NCI-H1092 (cell line): ENCODE measurements at places on chromosomes 3 and 15.

DNA sequence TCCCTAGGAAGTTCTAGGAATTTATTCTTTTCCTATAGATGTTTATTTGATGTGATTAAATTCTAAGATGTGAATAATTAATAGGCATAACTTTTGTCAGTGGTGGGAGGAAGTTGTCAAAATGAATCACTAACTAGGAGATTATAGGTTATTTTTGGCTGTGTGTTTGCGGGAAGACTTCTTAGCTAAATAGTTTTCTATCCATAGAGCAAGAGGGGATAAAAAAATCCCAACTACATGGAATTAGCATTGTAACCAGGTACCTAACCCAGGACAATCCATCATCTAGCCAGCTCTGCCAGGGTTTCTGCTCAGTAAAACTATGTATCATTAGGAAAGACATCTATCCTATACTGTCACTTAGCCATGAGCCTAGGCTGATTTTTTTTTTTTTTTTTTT is 23.9 kb downstream of the SLC30A4 start:
- DNase-seq, result no peak

DNA sequence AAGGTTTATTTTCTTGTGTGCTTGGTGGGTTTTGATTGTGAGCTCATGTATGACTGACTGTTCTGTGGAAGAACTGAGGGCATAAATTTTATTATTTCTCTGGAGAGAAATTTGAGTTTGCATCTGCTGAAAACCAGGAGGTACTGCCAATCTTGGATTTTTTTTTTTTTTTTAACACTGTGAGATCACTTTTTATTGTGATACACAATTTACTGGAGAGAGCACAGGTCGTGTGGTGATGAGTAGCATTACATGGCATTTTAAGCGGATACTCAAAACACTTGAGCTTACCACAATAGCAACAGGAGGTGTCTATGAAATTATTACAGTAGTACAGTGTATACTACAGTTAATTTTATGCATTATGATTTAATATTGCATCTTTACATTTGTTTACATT is 237.4 kb downstream of the MFSD1 start:
- no peak for DNase-seq

DNA sequence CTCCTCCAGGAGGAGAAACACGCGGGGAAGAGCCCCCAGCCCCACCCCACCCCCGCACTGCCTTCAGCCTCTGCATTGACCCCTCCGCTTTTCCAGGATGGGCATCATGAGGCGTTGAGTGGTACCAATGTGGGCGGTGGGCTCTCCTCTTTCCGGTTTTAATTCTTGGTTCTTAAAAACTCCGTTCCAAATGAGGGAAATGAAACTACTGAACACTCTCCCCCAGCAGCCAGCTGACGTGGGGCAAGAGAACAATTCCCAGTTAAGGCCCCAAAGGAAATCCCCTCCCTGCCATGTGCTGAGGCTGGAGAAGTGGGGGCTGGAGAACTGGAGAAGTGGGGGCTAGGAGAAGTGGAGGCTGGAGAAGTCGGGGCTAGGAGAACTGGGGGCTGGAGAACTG is 5.3 kb upstream of the NRROS start:
- DNase-seq, result no peak

GRCh38 chr15:40680151-40680550 is 14.8 kb upstream of the RAD51 start:
- no peak for DNase-seq

- DNase-seq, result no peak
These were observed 658.6 kb downstream of the ZBBX start for GRCh38 chr3:166721466-166721865.

- no peak for DNase-seq
These were observed 95.2 kb downstream of the CLDN1 start for GRCh38 chr3:190227064-190227463.

DNA sequence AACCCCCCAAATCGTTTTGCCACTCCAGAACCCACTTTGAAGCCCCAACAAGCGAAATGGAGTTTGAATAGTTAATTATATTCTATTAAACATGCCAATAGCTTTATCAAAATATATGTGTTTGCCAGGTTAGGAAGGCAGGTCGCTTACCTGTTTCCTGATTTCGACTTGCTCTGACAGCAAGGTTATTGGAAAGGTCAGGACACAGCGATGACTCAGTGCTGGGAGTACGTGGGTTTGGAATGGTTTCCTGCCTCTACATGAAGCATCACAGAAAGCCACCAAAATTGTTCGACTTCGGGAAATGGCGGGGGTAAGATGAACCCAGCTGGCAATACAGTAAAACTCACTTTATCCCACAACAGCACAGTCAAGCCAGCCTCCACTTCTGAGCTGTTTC is 135.6 kb upstream of the ABI3BP start:
- no peak for DNase-seq

GRCh38 chr3:159749406-159749805 is 239.2 kb upstream of the IL12A start:
- no peak for DNase-seq

GRCh38 chr15:74620636-74621545 is 5.3 kb downstream of the CLK3 start:
- DNase-seq, result peak; percentile 19

DNA sequence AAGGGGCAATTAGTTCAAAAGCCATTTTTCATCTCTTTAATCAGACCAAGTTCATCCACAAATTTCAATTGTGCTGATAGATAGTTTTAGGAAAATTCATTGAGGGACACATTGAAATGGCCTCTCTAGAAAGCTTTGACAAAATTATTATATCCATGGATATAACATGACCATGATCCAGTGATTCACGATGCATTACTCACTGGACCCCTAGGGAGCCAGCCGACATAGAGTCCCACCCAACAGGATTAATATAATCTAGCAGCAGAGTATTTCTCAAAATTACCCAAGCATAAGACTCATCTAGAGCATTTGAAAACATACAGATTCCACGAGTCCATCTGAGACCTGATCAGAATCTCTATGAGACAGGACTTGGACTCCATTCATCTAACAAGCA is 100.3 kb downstream of the FRMD5 start:
- no peak for DNase-seq

GRCh38 chr15:80183886-80184285 is 31.1 kb downstream of the FAH start:
- DNase-seq, result no peak

- no peak for DNase-seq
These were observed 228.0 kb downstream of the UACA start for GRCh38 chr15:70535071-70535954.

GRCh38 chr3:21839592-21839991 is 88.6 kb upstream of the ZNF385D start:
- no peak for DNase-seq

DNA sequence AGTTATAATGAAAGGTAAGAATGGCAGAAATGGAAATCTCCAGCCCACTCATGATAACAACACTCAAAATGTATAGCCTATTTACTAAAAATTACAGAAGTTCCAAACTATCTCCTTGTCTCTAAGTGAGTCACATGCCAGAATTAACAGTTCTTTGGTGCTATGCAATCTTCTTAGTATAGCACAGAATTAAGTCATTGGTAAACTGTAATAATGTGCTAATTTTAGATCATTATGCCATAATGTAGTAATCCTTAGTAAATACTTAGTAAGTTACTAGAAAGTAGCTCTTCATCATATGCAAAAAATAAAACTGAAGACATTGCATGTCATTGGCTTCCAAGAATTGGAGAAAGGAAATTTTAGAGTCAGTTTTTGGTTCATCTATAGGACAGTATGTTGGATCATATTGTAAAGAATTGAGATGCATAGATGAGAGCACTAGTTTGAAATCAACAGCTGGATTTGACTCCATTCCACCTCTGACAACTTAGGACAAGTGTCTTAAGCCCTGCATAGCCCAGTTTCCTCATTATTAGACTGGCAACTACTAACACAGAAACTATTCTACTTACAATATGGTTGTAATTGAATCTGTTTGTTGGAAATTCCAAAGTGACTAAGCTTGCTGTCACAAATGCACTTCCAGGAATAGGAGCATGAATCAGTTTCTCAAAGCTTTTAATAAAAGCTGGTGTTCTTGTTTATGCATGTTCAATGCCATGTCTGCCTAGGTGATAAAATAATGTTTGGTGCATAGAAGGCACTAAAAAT is 40.1 kb upstream of the CD47 start:
- DNase-seq, result no peak

DNA sequence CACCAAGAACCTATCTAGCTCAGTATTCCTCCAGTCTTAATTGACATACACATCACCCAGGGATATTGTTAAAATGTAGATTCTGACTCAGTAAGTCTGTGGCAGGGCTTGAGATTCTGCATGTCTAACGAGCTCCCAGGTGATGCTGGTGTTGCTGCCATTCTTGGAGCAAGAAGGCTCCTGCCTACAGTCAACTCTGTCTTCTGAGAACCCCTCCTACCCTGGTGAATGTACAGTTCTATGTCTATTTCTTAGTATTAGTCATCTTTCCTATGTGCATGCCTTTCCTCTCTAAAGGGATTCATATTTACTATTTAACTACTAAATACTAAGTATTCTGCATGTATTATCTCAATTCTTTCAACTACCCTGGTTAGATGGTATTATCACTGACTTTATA is 268.7 kb downstream of the EDEM1 start:
- DNase-seq, result no peak

DNA sequence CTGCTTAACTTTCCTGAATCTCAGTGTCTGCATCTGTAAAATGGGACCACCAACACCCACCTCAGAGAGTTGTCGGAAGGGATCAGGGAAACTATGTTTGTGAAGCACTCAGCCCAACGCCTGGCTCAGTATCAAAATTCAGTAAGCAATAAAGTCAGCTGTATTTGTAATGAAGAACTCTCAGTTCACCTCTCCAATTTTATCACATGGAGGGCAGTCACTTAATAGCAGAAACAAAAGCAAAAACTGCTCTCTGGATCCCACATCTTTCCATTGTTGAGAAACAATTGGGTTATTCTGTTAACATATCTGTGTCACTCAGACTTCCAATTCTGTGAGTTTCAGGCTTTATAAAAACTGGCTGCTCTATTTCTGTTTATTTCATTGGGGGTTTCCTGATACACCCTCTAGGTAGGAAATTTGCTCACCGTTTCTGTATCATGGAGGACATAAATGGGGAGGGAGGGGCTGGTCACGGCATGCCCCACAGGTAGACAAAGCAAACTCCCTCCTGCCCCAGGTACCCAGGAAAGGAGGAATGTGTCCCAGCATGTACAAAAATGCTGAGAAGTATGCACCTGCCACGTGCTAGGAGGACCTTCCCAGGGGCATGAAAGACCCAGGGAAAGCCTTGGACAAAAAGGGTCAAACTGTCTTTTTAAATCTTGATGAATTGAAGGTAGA is 81.4 kb upstream of the LMOD3 start:
- DNase-seq, result no peak

DNA sequence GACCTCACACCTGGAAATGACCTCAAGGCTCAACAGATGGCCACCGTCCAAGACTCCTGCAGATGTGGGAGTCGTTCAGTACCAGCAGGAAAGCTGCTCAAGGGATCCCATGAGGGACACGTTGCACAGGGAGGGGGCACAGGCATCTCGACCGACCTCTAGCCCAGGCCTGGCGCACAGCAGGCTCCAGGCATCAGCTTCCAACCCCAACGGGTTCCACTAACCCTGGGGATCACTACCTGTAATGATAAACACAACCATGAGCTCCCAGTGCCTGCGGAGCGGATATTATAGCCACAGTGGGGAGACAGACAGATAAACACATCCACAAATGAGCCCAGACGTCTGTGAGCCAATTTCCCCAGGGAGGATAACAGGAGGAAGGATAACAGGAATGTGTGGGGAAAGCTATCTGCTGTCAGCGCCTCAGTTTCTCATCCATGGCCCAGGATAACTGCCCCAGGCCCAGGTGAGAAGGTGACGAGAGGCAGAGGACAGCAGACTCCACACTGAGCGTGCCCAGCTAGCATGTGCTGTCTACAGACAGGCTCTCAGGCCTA is 19.9 kb downstream of the NUP210 start:
- DNase-seq, result no peak

DNA sequence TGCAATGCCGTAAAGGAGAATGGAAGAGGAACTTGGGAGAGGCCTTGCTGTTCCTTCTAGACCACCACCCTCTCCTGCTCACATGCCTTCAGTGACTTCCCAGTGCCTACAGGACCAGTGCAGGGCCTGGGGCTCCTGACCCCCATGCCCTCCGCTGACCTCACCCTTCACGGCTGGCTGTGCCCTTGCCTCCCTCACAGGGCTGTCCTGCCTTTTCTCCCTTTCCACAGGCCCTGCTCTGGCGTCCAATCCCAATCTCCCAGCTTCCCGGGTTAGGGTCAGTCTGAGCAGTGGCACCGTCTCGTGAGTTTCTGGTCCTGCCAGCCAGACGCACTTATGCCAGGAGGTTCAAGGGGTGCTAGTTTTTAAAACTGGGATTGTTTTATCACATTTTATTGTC is 110.4 kb downstream of the WNT7A start:
- no peak for DNase-seq

GRCh38 chr15:58742819-58743502 is 6.5 kb downstream of the ADAM10 start:
- DNase-seq, result no peak
